ENCODE measurements at places on chromosomes 6 and 20.
A peak's percentile ranks its signal among the peaks of the same experiment; 100 is the strongest.

- no peak for DNase-seq
Measured at GRCh38 chr6:110897433-110897832, 22.8 kb downstream of the AMD1 start.

DNA sequence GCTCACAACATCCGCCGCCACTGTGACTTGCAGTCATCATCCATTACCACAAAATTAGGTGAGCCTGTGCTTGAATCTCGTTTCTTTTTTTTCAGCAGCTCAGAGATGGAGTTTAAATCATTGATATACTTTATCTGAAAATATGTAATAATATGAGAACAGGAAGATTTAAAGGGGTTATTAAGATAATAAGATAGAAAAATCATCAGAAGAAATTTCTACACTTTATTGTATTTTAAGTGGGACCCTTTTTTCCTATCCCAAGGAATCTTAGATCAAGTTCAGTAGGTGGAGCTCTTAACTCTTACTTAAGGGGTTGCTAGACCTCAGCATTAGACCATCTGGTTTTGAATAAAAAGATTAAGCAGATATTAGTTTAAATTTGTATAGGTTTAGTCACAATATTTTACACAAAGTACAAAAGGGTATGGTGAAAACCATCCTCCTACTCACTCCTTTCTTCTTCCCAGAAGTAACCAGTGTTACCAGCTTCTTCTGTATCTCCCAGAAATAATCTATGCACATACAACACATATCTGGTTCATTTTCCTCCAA lies 9.4 kb upstream of the NCOA7 start:
- DNase-seq: peak; percentile 55

GRCh38 chr6:32972353-32973143 lies 4.2 kb downstream of the BRD2 start:
- no peak for DNase-seq

DNA sequence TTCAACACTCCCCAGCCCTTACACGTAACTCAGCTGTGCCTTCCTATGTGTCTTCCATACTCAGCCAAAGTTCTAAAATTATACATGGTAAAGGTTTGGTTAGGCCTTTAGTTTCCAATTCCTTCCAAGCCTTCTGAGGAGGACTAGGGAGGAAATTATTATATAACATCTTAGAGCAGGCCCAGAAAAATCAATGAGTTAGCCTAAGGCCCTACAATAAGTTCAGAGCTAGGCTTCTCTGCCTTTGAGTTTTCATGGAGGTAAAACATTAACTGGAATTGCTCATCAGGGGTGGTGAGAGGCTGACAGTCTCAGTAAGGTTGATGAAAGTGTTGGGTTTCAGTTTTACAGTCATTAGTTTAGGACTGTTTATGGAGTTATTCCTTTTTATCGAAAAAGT lies 286.0 kb downstream of the ADGB start:
- DNase-seq: no peak

DNA sequence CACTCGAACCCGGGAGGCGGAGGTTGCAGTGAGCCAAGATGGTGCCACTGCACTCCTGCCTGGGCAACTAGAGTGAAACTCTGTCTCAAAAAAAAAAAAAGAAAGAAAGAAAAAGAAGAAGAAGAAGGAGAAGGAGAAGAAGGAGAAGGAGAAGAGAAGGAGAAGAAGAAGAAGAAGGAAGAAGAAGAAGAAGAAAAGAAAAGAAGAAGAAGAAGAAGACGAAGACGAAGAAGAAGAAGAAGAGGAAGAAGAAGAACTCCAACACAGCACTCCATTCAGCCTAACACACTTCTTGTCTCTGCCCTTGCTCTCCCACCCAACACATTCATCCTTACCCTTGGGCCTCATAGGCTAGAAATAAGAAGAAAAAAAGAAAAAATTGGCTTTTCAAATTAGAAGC lies 6.9 kb downstream of the ZFP57 start:
- DNase-seq: no peak

DNA sequence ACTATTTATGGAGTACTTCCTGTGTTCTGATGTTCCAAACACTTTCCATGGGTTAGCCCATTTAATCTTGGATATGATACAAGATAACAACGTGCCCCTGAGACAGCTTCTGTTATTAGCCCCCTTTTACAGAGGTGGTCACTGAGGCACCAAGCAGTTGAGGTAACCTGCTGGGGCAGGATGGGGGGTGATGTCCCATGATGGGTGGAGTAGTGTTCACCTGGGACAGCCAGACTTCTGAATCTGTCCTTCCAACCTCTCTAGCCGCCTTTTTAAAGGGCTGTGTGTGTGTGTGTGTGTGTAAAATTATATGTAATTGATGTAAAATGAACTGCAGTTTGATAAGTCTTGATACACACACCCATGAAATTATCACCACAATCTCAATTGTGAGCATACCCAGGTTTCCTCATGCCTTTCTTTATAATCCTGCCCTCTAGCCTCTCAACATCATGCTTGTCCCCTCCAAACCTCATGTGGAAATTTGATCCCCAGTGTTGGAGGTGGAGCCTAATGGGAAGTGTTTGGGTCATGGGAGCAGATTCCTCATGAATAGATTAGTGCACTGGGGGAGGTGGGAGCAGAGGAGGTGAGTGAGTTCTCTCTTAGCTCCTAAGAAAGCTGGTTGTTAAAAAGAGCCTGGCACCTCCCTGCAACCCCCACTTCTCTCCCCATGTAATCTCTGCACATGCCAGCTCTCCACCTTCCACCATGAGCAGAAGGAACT lies 39.2 kb downstream of the PLAGL2 start:
- DNase-seq: no peak

DNA sequence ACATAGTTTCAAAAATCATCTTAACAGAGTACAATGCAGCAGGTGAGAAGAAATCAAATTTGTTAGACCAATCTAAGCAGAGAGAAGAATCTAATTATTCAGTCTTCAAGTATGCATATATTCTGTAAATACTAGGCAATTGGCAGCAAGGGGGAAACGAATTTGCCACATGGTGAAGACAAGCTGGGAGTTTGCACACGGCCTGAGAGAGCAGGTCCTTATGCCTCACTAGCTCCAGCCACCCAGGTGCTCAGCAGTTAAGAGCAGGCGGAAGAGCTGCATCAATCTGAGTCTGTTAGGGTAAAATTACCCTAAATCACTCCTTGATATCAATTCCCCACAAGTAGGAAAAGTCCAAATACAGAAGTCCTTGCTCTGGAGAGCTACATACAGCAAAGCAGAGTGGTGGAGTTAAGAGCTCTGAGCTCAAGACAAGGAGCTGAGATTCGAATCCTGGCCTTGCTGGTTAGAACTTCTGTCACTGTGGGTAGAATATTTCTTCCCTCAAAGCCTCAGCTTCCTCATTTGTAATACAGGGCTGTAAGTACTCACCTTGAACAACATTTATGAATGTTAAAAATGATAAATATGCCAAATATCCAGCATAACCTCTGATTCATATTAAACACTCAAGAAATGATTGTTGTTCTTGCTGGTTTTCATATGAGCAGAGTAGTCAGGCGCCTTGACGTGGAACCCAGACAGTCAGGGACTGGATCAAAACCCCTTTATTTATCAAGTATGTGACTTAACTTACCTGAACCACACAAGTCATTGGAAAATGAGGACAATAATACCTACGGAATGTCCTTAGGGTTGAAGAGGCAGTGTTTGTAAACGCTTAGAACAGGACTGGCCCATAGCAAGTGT lies 444.2 kb downstream of the CDH26 start:
- DNase-seq: no peak

DNA sequence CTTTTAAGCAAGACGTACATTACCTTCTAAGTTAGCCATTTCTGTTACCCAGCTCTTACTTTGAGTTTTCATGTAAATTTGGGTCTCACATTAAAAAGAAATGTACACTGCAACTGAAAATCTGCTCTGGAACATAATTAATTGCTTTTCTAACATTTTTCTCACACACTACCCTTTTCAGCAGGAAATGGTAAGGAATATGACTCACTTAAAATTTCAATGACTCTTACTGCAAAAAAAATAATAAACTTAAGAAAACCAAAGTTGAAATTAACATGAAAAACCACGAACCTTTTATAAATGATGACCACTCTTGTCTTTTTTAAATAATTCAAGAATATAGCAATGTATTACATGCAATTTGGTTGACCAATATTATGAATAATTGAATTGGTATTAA lies 1.3 kb downstream of the CGA start:
- peak; percentile 32 for DNase-seq

GRCh38 chr20:21393816-21394519 lies 3.4 kb downstream of the NKX2-4 start:
- DNase-seq: no peak

GRCh38 chr6:11971154-11971553 lies 41.0 kb upstream of the HIVEP1 start:
- peak; percentile 87 for DNase-seq

DNA sequence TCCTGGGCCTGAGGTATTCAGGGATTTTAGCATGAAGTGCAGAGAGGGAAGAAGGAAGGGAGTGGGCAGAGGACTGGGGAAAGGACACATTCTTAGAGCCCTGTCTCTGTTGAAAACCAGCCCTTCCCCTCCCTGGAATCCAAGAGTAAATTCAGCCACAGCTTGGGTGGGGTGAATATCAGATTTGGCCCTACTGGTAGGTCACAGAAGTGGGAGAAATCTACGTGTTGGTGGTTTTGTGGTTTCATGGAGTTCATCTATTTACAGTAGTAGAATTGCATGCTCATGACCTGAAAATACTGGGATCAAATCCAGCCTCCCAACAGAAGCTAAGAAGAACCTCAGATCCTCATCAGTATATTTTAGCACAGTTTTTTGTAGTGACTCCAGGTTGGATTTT lies 404.4 kb downstream of the BMP2 start:
- DNase-seq: peak; percentile 57

DNA sequence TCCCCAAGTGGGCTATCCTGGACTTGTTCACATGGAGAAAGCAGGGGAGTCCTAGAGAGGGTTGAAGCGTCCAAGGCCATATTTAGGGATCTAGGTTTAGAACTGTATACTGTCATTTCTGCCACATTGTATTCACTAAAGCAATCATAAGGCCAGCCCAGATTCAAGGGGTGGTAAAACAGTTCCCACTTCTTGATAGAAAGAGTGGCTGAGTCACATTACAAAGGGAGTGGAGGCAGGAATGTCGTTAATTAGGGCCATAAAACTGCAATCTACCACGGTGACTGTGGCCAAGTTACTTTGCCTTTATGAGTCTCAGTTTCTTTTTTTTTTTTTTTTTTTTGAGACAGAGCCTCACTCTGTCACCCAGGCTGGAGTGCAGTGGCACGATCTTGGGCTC lies 7.4 kb upstream of the UBR2 start:
- DNase-seq: no peak

DNA sequence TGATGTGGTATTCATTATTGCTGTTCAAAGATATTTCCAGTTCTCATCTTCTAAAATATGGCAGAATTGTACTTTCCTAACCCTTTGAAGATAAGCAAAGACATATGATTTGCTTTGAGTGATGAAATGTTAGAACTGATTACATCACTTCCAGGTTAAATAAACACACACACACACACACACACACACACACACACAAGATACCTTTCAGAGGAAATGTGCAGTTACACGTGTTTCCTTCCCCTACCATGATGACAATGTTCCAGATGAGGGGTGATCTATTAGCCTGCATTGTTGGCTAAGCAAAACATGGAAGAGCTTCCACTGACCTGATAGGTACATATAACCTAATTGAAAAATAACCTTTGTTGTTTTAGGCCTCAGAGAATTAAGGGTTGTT lies 11.7 kb upstream of the FRK start:
- DNase-seq: no peak

DNA sequence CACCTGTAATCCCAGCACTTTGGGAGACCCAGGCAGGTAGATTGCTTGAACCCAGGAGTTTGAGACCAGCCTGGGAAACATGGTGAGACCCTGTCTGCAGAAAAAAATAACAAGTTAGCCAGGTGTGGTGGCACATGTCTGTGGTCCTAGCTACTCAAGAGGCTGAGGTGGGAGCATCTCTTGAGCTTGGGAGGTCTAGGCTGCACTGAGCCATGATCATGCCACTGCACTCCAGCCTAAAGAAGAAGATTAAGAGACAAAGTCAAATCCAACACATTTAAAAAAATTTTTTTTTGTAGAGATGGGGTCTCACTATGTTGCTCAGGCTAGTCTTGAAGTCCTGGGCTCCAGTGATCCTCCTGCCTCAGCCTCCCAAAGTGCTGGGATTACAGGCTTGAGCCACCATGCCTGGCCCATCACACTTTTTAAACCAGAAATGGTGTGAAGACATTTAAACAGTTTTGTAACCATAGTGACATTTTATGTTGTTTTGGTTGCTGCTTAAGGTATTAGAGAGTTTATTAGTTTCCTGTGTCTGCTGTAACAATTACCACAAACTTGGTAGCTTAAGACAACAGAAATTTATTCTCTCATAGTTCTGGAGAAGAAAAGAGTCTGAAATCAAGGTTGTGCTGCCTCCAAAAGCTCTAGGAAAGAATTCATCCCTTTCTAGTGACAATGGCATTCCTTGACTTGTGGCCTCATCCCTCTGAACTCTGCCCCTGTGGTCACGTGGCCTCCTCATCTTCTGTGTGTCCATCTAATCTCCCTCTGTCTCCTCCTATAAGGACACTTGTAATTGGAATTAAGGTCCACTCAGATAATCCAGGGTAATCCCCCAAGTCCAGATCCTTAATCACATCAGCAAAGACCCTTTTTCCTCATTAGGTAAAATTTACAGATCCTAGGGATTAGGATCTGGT lies 104.6 kb upstream of the TNFAIP3 start:
- no peak for DNase-seq

GRCh38 chr20:23142162-23143050 lies 56.3 kb upstream of the CD93 start:
- no peak for DNase-seq

DNA sequence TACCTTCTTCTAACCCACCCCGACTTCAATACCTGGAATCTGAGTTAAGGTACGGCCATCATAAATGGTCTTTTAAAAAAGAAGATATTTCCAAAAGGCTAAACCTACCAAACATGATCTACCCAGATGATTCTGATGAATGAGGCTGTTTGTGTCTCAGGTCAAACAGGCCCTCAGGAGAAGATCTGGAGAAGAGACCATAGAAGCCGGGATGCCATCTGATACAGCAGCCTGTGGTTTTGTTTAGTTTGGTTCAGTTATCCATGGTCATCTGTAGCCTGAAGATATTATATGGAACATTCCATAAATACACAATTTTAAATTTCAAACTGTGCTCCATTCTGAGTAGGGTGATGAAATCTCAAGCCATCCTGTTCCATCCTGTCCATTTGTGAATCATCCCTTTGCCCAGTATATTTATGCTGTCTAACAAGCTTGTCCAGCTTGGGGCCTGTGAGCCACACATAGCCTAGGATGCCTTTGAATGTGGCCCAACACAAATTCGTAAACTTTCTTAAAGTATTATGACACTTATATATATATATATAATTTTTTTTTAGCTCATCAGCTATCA lies 4.0 kb upstream of the CAP2 start:
- DNase-seq: peak; percentile 47

GRCh38 chr6:88296694-88297093 lies 130.5 kb upstream of the CNR1 start:
- DNase-seq: no peak

- DNase-seq: no peak
Measured at GRCh38 chr6:129539032-129539431, 170.9 kb downstream of the ARHGAP18 start.

Measured in cardiac fibroblast (primary cell).